Ecto neural progenitor cell (in vitro differentiated cells): ENCODE measurements at places on chromosomes 13 and 19.

- DNase-seq: peak; percentile 24
Measured at GRCh38 chr19:29372921-29373797, 152.6 kb upstream of the VSTM2B start.

DNA sequence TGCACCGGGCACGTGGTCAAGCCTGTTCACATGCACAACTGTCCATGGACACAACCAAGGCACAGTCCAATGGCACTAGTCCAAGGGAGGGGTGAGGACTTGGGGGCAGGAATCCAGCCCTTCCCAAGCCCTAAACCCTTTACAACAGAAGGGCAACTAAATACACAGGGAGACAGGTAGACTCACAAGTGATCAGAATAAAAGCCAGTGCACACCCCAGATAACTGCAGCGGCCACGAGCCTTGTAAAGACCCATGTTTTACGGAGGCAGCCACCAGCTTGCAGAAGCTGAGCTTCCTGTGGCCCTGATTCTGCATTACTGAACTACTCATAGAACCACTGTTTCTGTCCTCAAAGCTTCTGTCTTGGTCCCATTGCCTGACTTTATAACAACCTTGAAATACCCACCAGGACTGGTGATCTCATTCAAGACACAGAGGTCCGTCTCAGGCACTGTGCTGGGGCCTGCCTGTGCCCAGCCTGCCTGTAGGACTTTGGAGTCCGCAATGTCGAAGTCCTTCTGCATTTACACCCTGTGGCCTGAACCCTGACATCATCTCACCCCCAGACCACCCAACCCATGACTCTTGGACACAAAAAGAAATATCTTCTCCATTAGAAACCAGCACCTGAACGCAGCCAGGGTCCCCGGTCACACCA is 181.2 kb downstream of the COL4A1 start:
- DNase-seq: peak; percentile 43

GRCh38 chr13:22108283-22108942 is 437.5 kb downstream of the FGF9 start:
- DNase-seq: no peak

DNA sequence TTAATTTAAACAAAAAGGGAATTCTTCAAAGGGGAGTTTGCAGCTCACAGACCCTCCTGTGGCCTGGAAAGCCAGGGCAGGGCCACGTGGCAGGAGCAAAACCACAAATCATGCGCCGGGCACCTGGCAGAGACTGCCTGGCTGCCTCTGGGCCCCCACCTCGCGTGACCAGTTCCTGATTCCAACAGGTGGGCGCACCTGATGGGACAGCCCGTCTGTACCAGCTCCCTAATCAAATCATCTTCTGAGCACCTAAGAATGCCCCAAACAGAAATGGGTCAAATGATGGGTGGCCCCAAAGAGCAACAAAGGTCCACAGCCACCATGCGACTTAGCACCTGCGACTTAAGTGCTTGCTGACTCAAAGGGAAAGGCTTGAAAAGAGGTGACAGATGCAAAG is 9.2 kb downstream of the TMTC4 start:
- no peak for DNase-seq

GRCh38 chr19:28655054-28655453 is 557.9 kb downstream of the UQCRFS1 start:
- no peak for DNase-seq

DNA sequence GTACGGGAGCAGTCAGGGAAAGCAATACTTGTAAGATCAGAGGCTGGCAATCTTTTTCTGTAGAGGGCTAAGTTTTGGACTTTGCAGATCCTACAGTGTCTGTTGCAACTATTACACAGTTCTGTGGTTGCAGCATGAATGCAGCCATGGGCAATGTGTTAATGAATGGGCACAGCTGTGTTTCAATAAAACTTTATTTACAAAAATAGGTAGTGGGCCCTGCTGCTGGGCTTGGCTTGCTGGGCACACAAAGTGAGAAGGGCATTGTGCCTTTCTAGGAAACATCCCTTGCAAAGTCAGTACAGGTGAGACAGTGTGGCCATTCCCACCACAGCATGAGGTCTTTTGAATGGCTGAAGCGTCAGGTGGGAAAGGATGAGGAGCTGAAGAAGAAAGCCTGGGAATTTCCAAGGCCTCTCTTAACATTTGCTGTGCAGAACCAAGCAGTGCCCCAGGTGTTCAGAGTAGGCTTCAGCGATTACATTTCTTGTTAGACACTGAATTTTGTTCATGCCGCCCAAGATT is 9.1 kb downstream of the KL start:
- no peak for DNase-seq

- DNase-seq: no peak
Measured at GRCh38 chr13:97953376-97953970, at the start of gene IPO5. TSS of gene IPO5 (plus strand) at chr13:97953675. CDS start at chr13:97976697, 23,022 bp downstream.

GRCh38 chr13:39600766-39601165 is 2.2 kb downstream of the LHFPL6 start:
- DNase-seq: peak; percentile 61

DNA sequence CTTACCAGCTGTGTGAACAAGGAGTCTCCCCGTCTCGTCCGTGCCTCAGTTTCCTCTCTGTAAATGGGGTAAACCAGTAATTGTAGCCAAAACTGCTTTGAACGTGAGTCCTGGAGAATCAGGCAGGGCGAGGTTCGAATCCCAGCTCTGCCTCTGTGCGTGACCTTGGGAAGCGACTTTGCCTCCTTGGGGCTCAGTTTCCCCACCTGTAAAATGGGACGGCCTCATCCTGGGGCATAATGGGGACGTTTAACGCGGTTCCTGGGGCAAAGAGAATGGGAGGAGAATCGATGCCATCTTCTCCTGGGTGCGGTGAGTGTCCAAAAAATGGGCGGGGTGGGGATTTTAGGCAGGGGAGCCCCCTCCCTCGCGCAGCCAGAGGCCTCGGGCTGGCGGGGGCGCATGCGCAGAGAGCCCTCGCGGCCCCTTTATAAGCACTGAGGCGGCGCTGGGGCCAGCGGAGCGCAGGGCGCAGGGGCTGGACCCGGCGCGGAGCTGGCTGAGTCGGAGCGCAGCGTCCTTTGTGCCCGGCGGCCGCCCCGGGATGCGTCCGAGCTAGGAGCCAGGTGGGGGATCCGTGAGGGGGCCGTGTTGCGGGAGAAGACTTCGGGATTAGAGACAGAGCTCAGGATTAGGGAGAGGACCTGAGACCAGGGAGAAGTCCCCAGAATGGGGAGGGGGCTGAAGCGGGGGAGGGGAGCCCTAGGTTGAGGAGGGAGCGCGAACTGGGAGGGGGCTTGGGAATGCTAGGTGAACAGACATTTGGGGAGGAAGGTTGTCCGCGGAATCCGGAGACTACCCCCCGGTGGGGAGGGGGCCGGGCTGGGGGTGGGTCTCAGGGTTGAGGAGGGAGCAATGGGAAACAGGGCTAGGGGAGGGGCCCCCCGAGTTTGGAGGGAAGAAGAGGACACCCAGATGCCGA is at the start of gene NCAN:
TSS of gene NCAN (plus strand) at position 460 of the 922 bp plus-strand sequence. CDS start 4,996 bp downstream, outside the sequence.
- DNase-seq: peak; percentile 72

GRCh38 chr19:39193803-39194202 is 3.0 kb upstream of the NCCRP1 start:
- DNase-seq: no peak

GRCh38 chr13:112951674-112952371 is 17.2 kb upstream of the MCF2L start:
- no peak for DNase-seq

DNA sequence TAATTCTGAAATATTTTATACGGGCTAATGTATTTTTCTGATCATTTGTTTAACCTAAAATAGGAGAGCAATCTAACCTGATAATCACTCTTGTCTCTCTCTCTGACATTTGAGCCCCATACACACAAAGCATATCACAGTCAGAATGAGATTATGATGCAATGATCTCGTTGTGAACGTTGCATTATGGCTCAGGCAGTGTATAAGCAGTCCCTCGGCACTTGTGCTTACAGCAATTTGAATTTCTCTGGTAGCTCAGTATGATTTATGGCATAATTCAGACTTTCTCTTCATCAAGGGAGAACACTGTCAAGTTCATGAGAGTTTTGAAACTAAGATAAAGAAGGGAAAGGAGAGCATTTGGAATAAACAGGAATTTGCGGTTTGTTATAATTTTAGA is 256.1 kb downstream of the DACH1 start:
- no peak for DNase-seq
